SHP77 (cell line): ENCODE measurements at places on chromosomes 5 and 9.

DNA sequence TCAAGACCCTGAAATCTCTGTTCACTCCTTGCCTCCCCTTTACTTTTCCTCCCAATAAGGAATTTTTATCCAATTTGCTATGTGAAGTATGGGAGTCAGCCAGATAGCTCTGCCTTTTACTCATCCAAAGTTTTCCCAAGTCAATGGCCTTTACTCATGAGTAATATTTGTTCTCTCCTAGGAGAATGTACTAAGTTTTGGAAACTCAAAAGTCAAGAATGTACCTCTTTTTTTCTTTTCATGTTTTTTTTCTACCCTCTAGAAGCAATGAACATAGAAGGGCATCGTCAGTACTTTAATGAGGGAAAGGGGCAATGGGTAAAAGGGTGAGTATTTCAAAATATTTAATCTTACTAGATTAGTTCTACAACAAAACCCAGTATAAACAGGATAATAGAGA, 140.2 kb upstream of the SGCD start:
- DNase-seq, result no peak

GRCh38 chr5:315488-316209, 5.9 kb upstream of the AHRR start:
- no peak for DNase-seq

- no peak for DNase-seq
Measured at GRCh38 chr5:142630927-142631539, 54.9 kb downstream of the FGF1 start.

- no peak for DNase-seq
Measured at GRCh38 chr9:132673355-132673754, 3.1 kb downstream of the GTF3C4 start.

- peak; percentile 26 for DNase-seq
Measured at GRCh38 chr5:43313854-43314457, 744 bp upstream of the HMGCS1 start.

- DNase-seq, result no peak
Measured at GRCh38 chr5:178474562-178475184, 115.5 kb downstream of the COL23A1 start.
